ENCODE measurements at places on chromosomes 3 and 15.

- DNase-seq = no peak
Measured at GRCh38 chr15:63050731-63051155, 8.2 kb downstream of the TPM1 start.

GRCh38 chr3:108719178-108719806 is 37.9 kb downstream of the RETNLB start:
- no peak for DNase-seq

DNA sequence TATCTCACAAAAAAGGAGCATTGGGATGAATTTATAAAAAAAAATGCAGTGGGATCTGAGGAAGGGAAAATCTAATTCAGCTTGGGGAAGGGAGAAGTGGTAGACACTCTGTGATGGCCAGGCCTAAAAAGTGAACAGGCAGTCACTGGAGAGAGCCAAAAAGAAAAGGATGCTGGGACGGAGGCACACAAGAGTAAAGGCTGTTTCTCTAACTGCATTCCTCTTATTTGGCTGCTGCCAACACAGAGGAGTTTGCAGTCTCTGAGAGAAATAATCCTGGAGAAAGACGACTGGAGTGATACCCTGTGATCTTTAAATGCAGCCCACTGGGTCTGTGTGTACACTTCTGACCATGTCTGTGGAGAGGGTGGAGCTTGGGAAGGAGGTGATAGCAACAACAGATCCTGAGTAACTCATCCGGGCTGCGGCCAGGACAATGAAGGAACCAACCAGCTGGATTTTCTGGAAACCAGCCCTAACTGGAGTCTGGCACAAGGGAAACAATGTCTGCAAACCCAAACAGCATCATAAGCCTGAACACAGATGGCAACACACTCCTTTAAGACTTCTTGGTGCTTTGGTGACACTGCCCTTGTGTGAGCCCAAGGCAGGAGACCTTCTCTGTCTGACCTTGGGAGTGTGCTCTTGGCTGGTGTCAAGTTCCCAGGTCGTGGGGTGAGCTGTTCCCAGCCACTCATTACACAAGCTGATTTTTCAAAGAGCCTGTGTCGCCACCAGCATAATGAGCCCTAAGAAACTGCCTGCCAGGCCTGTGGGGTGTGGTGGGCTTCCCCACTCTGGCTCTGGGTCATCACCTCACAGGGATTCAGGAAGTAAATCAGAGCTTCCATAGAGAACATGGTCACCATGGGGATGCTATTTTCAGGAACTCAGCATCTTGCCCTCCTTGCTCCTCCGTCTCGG is 8.0 kb downstream of the FYCO1 start:
- DNase-seq = no peak

- DNase-seq = no peak
Measured at GRCh38 chr3:139302084-139302800, 41.6 kb upstream of the MRPS22 start.

- DNase-seq = no peak
Measured at GRCh38 chr3:119367000-119367399, 72.8 kb downstream of the ARHGAP31 start.

DNA sequence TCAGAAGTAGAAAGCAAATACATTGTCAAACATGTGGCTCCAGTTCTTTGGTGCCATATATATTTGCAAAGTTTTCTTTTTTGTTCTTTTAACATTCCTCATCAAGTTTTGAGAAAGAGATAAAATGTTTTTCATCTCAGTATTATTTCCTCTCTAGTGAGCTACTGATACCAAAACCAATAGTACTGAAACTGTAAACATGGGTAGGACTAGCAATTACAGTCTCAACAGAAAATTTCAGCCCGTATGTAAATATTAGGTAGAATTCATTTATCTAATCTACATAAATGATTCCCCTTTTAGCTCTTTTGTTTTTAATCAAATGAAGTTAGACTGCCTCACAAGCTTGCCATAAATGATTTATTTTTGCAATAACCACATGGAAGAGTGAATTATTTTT is 21.4 kb downstream of the SECISBP2L start:
- DNase-seq = no peak

DNA sequence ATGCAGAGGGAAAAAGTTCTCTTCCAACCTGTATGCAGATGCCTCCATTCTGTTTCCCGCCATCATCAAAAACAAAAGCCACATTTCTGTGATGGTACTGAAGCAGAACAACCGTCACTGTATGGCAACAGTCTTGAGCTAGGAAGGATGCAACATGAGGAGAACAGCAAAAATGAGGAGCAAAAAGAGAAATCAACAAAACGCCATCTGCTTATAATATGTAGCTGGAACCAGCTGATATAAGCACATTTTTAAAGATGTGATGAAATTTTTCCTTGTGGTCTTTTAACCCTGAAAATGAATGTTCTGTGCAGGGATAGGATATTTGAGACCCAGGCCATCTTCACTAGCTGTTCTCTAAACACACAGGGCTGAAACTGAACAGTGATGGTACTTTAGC is 287.0 kb downstream of the ZIC4 start:
- DNase-seq = no peak
